ENCODE measurements at places on chromosomes 1 and 21.
A peak's percentile ranks its signal among the peaks of the same experiment; 100 is the strongest.

GRCh38 chr1:172394141-172394751 is 26.2 kb upstream of the C1orf105 start:
- DNase-seq: peak; percentile 43

DNA sequence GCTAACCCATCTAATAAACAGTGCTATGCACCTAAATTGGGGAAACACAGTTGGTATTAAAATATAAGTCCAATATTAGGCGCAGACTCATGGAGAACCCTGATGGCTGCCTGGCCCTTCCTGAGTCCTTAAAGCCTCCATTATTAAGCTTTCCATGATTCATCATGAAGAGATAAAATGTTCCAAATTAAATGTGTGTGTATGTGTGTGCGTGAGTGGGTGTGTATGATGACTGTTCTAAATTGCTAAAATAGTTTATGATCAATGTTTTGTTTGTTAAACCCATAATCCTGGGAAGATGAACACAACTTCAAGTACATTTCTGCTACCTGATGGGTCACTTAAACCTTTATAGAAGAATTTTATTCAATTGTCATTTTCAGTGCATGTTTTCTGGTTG is 6.3 kb upstream of the RBBP5 start:
- no peak for DNase-seq

DNA sequence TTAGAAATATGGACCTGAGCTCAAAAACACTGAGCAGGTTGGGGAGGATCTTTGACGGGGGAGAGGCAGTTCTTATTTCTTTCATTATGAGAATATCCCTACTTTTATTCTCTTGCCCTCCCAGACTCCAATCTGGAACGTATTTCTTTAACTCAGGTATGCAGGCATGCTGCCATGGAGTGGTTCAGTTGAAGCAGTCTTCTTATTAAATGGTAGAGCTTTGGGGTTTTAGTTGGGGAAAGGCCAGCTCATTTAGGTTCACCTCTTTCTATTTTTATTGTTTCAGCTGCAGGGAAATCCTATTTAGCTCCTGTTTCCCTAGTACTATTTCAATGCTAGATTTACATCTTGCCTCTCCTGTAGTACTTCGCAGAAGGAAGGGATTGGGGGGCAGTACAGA is 198.9 kb downstream of the TTLL7 start:
- no peak for DNase-seq

GRCh38 chr1:222096883-222097282 is 355.0 kb upstream of the DUSP10 start:
- DNase-seq: no peak

GRCh38 chr1:31529999-31530684 is 46.2 kb upstream of the TINAGL1 start:
- no peak for DNase-seq

- DNase-seq: no peak
These were observed 4.0 kb downstream of the WDR26 start for GRCh38 chr1:224430511-224431113.

DNA sequence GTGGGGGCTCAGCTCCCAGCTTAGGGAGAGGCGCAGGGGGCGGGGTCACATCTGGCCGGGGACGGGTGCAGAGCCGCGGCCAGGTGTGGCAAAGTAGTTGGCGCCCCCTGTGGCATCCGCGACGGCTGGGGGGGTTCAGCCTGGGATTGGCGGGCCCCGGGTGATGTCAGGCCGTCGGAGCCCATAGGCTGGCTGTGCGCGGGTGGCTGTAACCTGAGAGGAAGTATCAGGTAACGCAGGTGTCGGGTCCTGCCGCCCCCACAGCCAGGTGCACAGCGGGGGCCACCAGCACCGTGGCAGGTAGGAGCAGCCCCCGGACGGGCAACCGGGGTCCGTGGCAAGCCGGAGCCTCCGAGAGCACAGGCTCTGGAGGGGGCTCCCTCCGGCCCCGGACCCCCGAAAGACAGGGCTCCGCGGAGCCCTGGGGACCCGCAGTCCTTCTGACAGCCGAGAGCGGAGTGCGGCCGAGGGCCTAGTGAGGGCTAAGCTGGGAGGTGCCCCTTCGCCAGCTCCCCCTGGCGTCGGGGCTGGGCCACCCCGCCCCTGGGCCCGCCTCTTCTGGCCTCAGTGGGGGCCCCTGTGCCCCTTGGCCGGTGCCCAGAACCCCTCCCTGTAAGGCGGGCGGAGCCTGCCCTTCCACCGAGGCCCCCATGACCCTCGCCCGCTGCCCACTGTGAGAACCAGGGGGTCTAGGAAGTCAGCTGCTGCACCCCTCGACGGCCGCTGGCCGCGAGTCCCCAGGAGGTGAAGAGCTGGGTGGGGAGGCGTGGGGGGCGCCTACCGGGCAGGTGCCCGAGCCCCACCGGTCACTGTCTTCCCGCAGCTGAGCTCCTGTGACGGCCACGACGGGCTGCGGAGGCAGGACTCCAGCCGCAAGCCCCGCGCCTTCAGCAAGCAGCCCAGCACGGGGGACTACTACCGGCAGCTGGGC is 17.9 kb downstream of the TNFRSF25 start:
- DNase-seq: no peak

DNA sequence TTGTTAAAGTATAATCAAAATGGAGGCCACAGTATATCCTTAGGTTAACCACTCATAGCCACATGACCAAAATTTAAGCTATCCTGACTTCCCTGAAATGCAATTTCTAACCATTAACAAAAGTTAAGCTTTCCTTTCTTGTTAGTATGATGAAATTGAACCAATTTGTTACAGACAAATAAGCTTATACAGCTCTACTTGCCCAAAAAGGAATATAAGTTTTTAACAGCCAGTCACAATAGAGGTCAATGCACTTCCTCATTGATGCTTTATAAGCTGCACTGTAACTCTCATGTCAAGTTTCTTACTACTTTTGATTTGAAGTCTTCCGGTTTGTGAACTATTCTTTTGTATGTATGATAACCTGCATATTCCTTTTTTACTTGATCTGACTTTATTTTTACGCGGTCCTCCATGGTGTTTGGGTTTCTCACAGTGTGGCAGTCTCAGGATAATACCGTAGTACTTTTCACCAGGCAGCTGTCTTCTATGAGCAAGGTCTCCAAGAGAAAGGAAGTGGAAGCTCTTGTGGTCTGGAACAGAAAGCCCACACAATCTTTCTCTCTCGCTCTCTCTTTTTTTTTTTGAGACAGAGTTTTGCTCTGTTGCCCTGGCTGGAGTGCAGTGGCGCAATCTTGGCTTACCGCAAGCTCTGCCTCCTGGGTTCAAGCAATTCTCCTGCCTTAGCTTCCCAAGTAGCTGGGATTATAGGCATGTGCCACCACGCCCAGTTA is 331.6 kb downstream of the SRGAP2C start:
- no peak for DNase-seq

GRCh38 chr1:1683104-1683905 is 9.3 kb downstream of the SLC35E2B start:
- DNase-seq: no peak

DNA sequence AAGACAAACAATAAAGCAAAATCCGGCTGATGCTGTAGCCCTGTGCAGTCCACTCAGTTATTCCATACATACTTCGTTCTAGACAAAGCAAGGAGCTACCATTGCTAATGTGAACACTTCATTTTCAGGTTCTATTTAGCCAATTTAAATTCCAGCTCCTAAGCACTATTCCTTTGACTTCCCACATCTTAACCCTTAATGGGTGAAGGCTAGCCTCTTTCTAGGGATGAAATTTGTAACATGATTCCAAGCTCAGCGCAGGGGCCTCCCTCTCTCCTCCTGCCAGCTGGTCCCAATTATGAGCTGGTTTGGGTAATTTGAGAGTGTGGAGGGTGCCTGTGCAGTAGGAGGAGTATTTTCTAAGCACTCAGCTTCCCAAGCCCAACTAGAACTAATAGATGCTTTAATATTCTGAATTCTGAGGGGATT is 53.9 kb upstream of the PTGFRN start:
- no peak for DNase-seq

- DNase-seq: no peak
These were observed 79.4 kb upstream of the ACTL8 start for GRCh38 chr1:17675744-17676143.

- no peak for DNase-seq
These were observed 104.1 kb downstream of the KCNN3 start for GRCh38 chr1:154765970-154766369.

GRCh38 chr1:15851210-15852035 is 3.9 kb downstream of the SPEN start:
- DNase-seq: no peak

GRCh38 chr21:34916446-34916845 is 132.7 kb downstream of the RUNX1 start:
- DNase-seq: no peak

- DNase-seq: no peak
These were observed 29.6 kb upstream of the CCN1 start for GRCh38 chr1:85550784-85551516.

GRCh38 chr1:92736395-92736794 is 48.5 kb downstream of the EVI5 start:
- DNase-seq: no peak

DNA sequence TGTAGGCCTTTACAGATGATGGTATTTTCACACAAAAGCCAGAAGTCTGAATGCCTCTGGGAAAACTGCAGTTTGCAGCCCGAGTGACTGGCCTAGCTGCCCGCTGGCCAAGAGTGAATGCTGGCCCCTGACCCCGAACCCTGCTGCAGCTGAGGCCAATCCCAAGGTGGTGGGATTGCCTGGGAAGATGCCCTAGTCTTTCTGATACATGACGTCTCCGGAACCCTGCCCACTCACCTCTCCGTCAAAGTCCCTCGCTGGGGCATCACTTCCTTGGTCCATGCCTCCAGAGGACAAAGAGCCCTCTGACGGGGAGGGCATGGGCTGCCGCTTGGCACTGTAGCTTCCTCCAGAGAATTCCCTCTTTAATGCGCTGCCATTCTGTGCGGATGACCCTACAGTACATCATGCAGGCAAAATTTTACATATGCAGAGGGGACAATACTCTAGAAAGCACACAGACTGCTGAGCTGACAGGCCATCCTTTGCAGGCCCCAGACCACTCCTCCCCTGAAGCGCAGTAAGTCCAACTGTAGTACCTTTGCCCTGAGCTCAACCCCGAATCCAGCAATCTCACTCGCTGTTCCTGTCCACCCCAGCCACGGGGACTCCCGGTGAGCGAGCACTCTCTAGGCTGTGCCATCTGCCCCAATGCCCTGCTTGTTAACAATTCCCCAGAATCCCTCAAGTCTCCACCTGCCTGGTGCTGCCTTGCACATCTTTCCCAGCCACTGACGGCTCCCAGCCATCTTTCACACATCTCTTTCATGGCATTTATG is 54.7 kb downstream of the COQ8A start:
- no peak for DNase-seq

DNA sequence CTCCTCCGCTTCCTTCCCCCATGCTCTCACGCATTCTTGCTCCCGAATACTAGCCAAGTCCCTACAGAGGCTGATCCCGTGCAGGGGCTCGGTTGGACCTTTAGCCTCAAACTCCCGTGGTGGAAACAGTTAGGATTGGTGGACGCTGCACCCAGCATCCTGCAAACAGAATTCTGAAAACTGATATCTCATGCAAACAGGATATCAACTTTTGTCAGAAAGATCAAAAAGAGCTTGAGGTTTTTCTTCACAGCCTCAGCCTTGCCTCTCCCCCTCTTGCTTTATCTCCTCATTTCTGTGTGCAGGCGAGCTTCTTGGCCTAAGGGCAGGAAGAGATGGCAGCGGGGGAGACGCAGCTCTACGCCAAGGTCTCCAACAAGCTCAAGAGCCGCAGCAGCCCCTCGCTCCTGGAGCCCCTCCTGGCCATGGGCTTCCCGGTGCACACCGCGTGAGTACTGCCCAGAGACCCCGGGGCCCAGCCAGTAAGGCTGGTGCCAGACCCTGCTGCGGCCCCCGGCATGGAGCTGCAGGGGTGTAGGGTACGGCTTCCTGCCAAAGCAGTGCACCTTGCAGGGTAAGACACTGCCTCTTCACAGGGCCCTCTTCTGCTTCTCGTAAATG is at the start of gene UBASH3A:
Gene UBASH3A, plus strand, starts transcription at position 292 of the 621 bp plus-strand sequence. Its CDS starts 44 bp downstream, at position 336.
- DNase-seq: no peak

DNA sequence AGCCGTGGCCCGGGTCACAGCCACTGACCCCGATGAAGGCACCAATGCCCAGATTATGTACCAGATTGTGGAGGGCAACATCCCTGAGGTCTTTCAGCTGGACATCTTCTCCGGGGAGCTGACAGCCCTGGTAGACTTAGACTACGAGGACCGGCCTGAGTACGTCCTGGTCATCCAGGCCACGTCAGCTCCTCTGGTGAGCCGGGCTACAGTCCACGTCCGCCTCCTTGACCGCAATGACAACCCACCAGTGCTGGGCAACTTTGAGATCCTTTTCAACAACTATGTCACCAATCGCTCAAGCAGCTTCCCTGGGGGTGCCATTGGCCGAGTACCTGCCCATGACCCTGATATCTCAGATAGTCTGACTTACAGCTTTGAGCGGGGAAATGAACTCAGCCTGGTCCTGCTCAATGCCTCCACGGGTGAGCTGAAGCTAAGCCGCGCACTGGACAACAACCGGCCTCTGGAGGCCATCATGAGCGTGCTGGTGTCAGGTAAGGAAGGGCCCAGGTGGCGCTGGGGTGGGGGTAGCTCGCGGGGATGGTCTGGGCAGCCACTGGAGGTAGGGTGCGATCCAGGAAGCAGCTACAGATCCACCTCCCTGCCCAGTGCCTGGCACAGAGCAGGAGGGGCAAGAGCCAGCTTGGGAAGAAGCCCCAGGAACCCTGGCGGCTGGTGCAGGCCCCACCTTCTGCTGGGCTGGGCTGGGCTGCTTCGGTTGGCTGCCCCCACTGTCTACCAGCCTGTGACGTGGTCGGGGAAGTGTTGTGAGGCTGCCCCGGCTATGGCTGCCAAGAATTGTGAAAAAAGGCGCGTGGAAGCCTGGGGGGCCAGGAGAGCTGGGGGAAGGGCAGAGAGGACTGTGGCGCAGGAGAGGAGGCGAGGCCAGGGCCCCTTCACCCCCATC is 3.8 kb downstream of the CELSR2 start:
- DNase-seq: no peak

DNA sequence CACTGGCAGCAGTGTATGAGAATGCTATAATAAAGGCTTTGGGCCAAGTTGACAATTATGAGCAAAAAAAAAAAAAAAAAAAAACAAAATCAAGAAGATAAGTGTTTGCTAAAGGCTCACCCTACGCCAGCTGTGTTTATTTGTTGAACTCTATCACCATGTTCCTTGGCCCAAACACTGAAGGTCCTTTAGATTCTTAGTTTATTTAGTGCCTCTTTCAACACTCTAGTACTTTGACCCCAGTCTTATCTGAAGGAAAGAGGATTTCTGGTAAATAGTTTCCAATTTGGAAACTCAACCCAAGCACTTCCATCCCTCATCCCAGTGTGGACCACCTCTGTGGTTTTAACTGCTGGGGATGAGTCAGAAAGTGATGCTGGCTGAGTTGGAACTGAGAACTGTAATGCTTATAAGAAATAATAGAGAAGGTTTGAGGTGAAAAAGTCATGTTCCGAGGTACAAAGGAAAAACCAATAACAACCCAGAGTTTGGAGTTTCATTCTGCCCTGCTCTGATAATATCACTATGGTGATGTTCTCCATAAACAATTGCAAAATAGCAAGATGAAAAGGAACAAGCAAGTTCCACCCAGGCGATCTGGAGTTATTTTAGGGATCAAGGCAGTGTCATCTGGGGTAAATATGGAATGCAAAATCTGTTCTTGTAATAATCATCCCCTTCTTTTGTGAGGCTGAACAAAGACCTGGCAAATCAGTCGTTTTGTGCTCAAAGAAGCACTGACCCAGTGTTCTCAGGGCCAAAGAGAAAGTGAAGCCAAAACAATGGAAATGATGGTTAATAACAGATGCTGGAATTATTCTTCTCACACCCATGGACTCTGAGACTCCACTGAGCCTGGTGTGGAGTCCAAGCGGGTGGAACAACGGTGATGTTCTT is 19.7 kb upstream of the CAPZB start:
- no peak for DNase-seq

- no peak for DNase-seq
These were observed 49.4 kb downstream of the NENF start for GRCh38 chr1:212482006-212482636.

- DNase-seq: no peak
These were observed 17.8 kb upstream of the PGM1 start for GRCh38 chr1:63575340-63575826.
